ENCODE measurements at places on chromosomes 5 and 9.
A peak's percentile ranks its signal among the peaks of the same experiment; 100 is the strongest.

- peak; percentile 45 for DNase-seq
Measured at GRCh38 chr9:20087481-20087880, 298.6 kb upstream of the SLC24A2 start.

DNA sequence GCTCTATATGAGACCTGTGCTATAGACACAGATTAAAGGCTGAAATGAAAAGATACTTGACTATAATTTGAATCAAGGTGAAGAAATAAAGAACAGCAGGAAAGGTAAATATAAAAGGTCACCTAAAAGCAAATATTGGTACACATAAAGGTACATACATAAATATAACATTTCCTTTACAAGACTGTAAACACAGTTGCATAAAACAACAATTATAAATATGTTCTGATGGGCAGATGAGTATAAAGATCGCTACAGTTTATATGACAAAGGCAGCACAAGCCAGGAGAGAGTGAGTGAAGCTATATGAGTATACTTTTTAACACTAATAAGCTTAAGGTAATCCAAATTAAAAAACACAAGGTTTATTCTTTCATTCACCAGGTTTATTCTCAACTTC is 114.5 kb downstream of the OXCT1 start:
- no peak for DNase-seq

DNA sequence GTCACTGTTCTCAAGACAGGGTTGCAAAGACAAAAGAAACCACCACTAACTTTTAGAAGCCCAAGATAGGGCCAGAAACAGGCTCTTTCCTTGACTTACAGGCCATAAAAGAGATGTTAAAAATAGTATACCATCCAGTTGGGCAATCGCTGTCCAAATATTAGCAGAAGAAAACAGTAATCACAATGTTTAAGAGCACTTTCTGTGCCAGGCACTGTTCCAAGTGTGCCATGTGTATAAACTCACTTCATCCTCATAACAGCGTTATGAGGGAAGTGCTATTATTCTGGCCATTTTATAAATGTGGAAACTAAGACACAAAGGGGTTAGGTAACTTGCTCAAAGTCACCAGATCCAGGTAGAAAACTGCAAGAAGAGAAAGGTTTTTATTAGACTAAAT is 111.7 kb downstream of the KCNN2 start:
- no peak for DNase-seq

- no peak for DNase-seq
Measured at GRCh38 chr9:81597419-81598122, 91.8 kb downstream of the TLE1 start.

DNA sequence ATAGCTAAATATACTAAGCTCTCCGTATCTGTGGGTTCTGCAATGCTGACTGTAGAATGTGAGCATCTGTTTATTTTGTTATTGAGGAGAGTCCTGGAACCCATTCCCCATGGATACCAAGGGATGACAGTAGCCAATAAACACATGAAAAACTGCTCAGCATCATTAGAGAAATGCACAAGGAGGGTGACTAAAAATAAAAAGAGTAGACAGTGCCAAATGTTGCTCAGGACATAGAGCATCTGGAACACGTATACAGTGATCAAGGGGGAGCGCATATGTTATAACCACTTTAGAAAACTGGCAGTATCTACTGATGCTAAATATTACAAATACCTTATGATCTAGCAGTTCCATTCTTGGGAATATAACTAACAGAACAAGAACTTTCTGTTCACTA is 31.0 kb downstream of the MARCHF6 start:
- DNase-seq: no peak

GRCh38 chr9:97769208-97769607 is 72.1 kb upstream of the XPA start:
- no peak for DNase-seq

GRCh38 chr9:91198405-91198804 is 163.3 kb downstream of the AUH start:
- DNase-seq: no peak

DNA sequence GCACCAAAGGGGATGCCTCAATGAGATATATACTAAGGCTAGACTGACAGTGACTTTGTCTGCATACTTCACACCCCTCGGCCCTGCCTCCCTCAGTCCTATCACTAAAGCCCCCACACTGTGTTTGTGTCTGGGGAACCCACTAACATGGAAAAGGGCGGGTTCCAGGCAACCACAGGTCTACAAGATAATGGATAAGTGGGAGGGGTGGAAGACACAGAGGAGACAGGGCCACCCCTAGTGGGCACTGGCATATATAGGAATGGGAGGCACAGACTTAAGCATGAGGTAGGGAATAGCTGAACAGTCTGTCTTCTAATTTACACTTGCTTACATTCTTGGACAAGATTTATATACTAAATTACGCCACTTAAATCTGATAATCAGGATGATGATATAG is 74.0 kb downstream of the SLIT3 start:
- DNase-seq: no peak

GRCh38 chr5:116038817-116039216 is 6.5 kb downstream of the ARL14EPL start:
- DNase-seq: no peak

- DNase-seq: no peak
Measured at GRCh38 chr5:73751254-73751914, 125.4 kb downstream of the ARHGEF28 start.

DNA sequence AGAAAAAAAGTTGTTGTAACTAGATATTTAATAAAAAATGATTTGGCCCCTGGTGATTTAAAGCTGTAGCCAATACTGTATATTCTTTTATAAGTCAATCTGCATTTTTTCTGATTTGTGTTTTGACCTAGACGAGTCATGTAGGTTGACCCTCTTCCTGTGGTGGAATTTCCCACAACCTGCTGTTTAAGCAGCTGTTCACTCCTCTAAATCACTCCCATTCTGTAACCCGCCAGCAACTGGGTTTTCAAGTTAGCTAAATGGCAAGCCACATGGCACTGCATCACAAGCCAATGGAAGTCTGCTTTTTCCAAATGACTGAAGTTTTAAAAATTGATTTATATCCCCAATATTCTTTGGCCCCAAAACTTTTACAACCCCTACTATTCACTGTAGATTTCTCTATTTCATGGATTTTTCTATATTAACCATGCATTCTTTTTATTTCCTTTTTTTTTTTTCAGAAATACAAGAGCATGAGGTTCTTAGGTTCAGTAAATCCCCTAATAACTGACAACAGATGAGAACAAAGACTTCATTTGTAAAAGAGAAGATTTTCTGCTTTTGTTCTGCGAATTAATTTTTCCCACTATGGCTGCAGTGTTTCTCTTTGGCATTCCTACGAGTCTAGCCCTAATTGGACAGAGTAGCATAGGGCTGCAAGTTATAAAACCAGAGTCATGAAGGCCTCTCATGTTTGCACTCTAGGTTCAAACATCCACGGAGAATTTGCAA is 184.5 kb upstream of the TLE4 start:
- peak; percentile 23 for DNase-seq

- DNase-seq: peak; percentile 51
Measured at GRCh38 chr5:111756581-111757354, at the start of gene NREP. Gene NREP (minus strand): TSS chr5:111757194. CDS start chr5:111755772, 1,422 bp downstream.

DNA sequence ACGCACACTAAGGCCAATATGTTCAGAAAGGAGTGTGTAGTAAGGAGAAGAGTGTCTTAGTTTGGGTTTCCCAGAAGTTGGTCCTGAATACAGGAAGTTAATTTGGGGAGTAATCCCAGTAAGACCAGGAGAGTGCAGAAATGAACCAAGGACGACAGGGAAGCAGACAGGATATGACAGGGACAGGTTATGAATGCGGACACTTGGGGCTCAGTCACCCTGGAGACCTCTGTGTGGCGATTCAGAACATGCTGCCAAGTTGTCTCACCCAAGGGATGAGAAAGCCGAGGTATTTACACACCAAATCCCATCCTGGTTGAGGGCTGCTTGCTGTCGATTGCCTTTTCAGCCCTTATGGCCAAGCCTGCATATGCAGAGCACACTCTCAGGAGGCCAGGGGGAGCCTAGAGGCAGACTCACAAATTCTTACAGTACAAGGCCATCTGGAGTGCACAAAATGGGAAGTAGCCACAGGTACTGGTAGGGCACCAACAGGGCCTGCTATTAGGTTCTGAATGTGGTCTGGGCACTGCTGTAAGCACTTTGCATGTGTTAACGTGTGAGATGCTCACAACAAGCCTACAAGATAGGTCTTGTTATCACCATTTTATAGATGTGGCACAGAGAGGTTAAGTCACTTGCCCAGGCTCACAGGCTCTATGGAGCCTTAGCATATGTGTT is 233.1 kb upstream of the ANKRD55 start:
- no peak for DNase-seq

DNA sequence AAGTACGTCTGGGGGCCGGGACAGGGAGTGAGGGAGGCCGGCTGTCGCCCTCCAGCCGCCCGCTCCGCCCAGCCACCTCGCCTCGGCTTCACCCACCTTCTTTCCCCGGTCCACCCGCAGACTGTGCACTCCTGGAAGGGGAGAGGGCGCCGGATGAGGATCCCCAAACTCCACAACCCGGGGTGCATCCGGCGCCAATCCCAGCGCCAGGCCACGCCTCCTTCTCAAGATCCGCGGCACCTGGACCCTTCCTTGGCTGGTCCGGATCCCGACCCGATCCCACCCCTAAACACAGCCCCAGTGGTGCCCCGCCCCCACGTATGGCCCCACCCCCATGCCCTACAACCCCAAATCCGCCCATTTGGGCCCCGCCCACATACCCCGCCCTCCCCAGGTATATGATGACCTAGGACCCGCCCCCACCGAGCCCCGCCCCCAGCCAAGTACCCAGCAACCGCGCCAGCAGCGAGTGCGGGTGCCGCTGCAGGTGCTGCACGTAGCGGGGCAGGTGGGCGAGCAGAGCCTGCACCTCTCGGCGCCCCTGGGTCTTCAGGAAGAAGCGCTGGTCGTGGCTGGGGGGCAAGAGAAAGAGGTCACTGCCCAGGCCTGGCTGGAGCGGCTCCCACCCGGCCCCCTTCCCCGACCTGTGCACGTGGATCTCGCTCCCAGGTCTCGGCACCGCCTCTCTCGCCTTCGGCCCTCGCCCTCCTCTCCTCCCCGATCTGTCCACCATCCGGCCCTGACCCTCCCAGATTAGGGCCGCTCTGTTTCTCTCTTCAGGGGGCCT is 3.2 kb downstream of the PIP5KL1 start:
- DNase-seq: no peak

GRCh38 chr5:76337953-76338451 is 65.1 kb upstream of the IQGAP2 start:
- peak; percentile 80 for DNase-seq

DNA sequence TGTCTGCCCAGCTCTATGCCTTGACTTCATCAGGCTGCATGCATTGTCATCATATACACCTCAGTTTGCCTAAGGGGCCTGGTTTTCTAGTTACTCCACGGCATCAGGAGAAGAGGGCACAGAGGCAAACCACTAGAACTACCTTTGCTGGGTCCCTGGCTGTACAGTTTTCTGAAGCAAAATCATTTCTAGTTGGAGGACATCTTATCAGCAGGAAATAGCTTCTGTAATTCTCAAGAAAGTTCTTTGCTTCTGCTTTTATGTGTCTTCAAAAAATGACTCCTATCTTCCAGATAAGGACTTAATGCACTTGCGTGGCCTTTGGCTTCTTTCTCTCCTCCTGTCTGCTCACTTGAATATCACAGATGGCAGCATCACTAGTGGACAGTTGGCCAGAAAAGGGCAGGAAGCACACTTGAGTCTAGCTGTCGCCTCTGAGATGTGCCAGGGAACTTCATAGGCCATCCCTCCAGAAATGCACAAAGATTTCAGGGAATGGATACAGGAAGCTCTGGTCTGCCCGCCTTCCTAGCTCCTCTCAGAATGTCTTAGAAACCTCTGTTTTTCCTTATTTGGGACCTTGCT is 22.4 kb upstream of the LTC4S start:
- DNase-seq: no peak

DNA sequence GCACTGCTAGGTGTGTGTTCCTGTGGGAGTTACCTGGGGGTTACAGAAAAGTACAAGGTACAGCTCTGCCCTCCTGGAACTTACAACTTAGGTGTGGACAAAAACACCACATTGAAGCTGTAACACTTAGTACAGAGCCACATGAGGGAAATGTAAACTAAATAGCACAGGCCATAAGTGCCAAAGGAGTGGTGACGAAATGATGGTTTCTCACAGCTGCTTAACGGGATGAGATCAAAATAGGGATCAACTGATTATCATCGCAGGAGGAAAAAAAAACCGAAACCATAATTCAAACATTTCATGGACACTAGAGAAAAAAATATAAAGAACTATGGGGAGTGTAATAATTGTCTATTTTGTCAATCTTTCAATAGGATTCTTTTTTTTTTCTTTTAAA is 5.9 kb downstream of the LIX1 start:
- no peak for DNase-seq

DNA sequence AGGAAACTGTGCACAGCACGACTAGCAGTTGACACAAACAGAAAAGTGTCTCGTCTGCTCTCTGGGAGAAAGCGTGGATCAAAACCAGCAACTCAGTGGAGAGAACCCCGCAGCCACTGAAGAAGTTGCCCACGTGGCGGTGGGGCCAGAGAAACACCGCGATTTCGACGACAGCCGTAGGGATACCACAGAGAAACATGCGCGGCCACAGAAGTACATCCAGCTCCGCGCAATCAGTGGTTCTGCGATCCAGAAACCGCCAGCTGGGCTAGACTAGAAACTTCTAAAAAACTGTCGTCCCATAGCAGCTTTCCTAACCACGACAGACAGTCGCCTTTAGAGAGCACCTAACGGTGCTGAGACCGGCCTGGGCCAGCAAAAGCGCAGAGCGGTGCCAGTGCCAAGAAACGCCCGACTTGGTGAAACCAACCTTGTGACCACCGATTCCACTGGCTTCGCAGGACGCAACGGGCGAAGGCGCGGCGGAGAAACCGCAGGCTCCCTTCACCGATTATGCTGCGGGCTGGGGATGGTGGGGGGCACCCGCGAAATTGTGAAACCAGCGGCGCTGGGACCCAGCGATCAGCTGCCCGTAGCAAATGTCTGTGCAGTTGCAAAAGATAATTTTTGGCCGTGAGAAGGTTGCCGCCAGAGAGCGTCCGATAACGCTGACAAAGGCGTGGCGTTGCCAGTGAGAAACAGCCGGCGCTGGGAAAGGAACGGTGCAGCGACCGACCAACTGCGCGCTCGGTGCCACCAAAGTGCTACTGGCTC is 2.7 kb upstream of the ANXA2R start:
- peak; percentile 69 for DNase-seq

GRCh38 chr9:33042473-33042872 is 17.4 kb downstream of the DNAJA1 start:
- DNase-seq: no peak

- no peak for DNase-seq
Measured at GRCh38 chr9:135714242-135715055, 12.5 kb downstream of the KCNT1 start.

DNA sequence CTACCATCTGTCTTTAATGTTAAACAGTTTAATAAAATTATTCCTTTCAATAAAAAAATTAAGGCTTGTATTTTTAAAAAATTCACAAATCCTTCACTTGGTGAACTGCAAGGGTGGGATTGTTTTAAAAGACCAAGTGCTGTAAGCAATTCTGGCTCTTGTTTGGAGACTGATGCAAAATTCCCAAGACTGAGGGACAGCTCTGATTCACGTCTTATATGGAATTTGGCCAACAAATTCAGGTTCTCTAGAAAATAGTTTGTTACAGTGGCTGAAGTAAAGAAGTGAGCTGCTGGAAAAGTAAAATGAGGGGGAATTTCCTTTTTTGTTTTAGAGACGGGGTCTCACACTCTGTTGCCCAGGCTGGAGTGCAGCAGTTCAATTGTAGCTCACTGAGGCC is 58.3 kb downstream of the PRELID2 start:
- peak; percentile 77 for DNase-seq

- DNase-seq: peak; percentile 98
Measured at GRCh38 chr5:78527054-78527859, 121.3 kb downstream of the LHFPL2 start.
